ENCODE measurements at places on chromosomes 13 and 19. TPM values are rescaled to one million over a fixed set of nuclear protein-coding genes. Genes with fewer than 3 reads are reported as not detected.

- H3K36me3 ChIP-seq: no peaks in the 10 kb centered on the region
- H3K4me3 ChIP-seq: no peak overlapping the region
- no peak overlapping the region for H3K27ac ChIP-seq
- H3K4me1 ChIP-seq: peaks cover 22% of the 10 kb centered on the region
Observed at GRCh38 chr19:48779636-48780035, 24.3 kb downstream of the FGF21 start.

Gene GSX1
- total RNA-seq: not detected

GRCh38 chr13:44136696-44137268 lies 236.8 kb upstream of the SERP2 start:
- no peak for DNase-seq
- H3K4me1 ChIP-seq: peaks cover 7% of the 10 kb centered on the region
- no peak overlapping the region for H3K27ac ChIP-seq

DNA sequence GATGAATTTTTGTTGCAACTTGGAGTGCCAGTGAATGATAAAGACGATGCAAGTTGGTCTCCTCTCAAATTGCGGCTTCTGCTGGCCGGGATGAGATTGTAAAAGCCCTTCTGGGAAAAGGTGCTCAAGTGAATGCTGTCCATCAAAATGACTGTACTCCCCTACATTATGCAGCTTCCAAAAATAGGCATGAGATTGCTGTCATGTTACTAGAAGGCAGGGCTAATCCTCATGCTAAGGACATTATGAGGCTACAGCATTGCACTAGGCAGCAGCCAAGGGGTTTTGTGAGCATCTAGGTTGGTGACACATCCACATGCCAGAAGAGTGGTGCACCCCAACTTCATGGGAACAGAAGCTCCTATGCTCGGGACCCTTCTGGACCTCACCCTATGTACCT lies 22.2 kb upstream of the KLF5 start:
- no peak overlapping the region for H3K4me3 ChIP-seq
- H3K27me3 ChIP-seq: no peaks in the 10 kb centered on the region
- H3K27ac ChIP-seq: no peak overlapping the region
- DNase-seq: no peak
- H3K4me1 ChIP-seq: no peaks in the 10 kb centered on the region

DNA sequence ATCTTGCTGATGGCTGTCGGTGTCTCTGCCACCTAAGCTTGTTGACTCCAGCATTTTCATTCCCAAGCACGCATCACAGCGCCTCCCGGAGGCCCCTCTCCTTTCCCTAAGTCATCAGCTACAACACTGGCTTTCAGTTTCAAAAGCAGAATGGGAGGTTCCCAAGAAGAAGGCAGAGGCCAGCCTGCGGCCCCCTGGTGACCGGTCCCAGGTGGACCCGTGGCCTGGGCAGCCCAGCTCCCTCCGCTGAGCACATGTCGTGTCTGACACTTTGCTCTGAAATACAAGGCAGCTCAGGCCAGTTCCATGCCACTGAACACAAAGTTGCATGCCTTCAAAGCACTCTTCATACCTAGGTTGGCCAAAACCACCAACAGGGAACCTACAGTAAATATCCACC lies 8.5 kb downstream of the MLLT1 start:
- DNase-seq: no peak
- no peaks in the 10 kb centered on the region for H3K27me3 ChIP-seq
- H3K4me3 ChIP-seq: no peak overlapping the region
- peaks cover 45% of the 10 kb centered on the region for H3K36me3 ChIP-seq
- peaks cover 7% of the 10 kb centered on the region for H3K4me1 ChIP-seq

DNA sequence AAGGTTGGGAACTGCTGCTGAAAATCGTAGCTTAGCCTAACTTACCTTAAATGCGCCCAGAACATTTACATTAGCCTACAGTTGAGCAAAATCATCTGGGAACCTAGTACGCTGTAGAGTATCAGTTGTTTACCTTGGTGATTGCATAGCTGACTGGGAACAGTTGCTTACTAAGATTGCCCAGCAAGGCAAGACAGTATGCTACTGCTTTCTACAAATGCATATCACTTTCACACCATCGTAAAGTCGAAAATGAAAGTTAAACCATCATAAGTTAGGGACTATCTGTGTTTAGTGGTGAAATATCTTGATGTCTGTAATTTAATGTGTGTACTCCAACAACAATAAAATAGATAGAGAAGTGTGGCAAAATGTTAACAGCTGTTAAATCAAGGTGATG lies 1670.6 kb upstream of the PCDH20 start:
- no peaks in the 10 kb centered on the region for H3K36me3 ChIP-seq
- DNase-seq: no peak
- H3K4me3 ChIP-seq: no peak overlapping the region
- no peaks in the 10 kb centered on the region for H3K4me1 ChIP-seq
- H3K27me3 ChIP-seq: no peaks in the 10 kb centered on the region
- no peak overlapping the region for H3K27ac ChIP-seq

Gene ADAMTS10
- total RNA-seq: 0.33 TPM

GRCh38 chr19:46409191-46409590 lies 4.2 kb downstream of the CCDC8 start:
- peaks cover 70% of the 10 kb centered on the region for H3K27me3 ChIP-seq
- no peaks in the 10 kb centered on the region for H3K36me3 ChIP-seq
- H3K4me3 ChIP-seq: no peak overlapping the region
- no peak for DNase-seq

- H3K27me3 ChIP-seq: no peaks in the 10 kb centered on the region
- no peak overlapping the region for H3K27ac ChIP-seq
- no peaks in the 10 kb centered on the region for H3K36me3 ChIP-seq
- no peak for DNase-seq
- no peak overlapping the region for H3K4me3 ChIP-seq
Observed at GRCh38 chr13:49608651-49609331, 19.5 kb upstream of the ARL11 start.

GRCh38 chr13:97716746-97717145 lies 236.7 kb upstream of the IPO5 start:
- no peaks in the 10 kb centered on the region for H3K36me3 ChIP-seq
- H3K27ac ChIP-seq: no peak overlapping the region
- no peaks in the 10 kb centered on the region for H3K27me3 ChIP-seq
- H3K4me3 ChIP-seq: no peak overlapping the region

Gene SIN3B
- total RNA-seq: 63.7 TPM

Measured in activated B cell treated with CpG ODN at 0.5 μM for 24 hours (primary cell).